ENCODE measurements at places on chromosomes 3 and 15.

DNA sequence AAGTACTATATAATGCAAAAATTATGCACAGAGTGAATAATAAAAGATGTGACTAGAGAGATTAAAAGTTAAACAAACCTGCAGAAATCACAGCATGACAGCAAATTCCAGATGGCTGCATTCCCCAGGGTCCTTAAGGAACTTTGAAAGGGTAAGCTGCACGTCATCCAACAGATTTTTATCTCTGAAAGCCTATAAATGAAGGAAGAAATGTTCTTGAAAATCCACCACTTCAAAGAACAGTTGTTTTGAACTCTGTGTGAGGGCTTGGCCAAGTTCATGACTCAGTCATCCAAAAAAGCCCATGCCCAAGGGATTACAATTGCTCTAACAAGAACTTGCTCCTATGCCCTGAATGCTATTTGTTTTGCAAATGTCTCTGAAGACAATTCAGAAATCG, 603.6 kb downstream of the PLOD2 start:
- no peak for DNase-seq

GRCh38 chr3:8183627-8184026, 318.0 kb upstream of the LMCD1 start:
- DNase-seq = no peak

DNA sequence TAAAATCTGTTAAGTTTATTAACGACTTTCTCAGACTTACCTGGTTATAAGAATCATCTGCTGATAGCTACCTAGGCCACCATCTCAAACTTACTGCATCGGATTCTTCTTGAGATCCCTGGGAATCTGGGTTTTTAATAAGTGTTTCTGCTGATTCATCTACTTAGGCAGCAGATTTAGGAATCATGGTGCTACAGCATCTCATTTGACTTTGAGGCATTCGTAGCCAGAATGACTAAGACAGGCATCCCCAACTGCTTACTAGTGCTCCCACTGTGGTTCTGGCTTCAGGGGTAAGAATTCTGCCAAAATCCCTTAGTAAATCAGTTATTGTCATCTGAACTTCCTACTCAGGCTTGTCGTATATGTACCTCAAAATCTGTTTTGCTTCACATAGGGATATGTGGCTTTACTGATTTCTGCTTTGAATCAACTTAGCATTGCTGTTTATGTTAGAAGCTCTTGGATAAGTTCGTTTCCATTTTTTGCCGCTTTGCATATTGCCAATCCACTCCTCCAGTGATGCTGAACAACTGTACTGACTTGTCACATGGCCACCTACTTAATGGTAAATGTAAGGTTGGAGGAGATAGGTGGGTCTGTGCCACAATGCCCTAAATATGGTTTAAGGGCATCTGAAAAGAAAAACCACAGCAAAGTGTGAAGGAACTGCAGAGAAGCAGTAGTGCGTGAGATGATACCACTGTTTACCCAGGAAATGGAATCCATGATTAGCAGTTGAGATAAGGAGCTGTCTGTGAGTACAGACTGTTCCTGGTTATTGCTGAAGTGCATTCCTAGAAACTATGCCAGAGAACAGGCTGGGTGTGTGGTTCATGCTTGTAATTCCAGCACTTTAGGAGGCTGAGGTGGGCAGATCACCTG, 60.3 kb downstream of the MAP6D1 start:
- no peak for DNase-seq

- no peak for DNase-seq
Observed at GRCh38 chr3:149443545-149443912, 31.0 kb upstream of the TM4SF4 start.

- no peak for DNase-seq
Observed at GRCh38 chr15:100216182-100216581, 125.6 kb downstream of the ADAMTS17 start.

DNA sequence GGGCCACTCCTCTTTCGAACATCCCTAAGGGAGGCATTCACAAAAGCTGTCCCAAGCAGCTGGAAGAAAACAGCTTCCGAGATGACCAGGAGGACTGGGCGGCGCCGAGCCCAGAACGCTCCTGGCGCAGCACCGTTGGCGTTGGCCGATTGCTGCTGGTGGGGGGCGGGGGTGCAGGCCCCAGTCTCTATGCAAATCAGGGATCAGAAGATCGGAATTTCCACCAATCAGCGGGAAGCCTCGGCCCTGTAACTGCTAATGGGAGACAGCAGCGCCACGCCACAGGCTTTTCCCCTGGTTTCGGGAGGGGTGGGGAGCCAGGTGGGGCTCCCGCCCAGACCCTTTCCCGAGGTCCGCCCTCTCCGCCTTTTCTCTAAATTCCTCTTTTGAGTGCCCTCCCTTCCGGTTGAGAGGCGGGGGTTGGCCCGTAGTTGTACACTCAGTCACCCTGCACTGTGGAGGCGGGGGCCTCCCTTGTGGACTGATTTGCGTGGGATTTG, 27.0 kb downstream of the HMCES start:
- peak; percentile 14 for DNase-seq

- no peak for DNase-seq
Observed at GRCh38 chr3:50364573-50365079, 5.3 kb upstream of the TMEM115 start.

- peak; percentile 35 for DNase-seq
Observed at GRCh38 chr3:43024181-43024885, 45.2 kb downstream of the GASK1A start.

DNA sequence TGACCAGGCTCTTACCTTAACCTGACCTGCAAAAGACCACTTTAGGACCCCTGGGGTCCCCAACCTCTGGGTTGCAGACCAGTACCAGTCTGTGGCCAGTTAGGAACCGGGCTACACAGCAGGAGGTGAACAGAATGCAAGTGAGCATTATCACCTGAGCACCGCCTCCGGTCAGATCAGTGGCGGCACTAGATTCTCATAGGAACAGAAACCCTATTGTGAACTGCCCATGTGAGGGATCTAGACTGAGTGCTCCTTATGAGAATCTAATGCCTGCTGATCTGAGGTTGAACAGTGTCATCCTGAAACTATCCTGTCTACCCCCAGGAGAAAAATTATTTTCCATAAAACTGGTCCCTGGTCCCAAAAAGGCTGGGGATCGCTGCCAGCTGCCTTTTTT, 20.3 kb downstream of the CHP1 start:
- no peak for DNase-seq

DNA sequence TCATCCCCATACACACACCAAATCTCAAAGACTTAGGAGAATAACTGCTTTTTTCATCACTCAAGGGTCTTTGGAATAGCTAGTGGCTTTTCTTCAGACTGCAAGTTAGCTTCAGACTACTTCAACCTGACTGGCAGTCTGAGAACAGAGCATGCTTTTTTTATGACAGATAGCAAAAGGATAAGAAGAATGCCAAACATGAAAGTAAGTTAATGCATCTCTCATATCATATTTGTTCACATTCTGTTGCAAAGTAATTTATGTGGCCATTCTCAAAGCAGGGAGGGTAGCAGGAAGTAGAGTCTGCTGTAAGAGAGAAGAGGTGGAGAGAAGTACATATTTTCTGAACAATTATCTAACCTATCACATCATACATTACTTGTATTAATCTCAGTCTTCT, 544.4 kb downstream of the ZPLD1 start:
- no peak for DNase-seq

DNA sequence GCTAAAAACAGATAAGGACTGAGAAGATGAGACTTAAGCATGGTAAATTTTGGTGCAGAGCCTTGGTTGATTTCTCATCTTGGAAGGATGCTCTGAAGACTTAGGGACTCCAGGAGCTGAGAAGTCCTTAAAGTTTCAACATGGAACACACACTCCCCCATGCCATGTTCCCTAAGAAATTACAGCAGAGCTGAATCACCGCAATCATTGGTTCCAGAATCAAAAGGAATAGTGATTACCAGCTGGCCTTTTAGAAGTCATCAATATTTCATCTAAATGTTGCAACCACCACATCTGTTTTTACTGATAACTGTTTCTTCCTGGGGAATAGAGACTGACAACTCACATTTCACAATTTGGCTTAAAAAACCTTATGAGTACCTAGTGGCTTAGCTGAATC, 229.3 kb downstream of the MINAR1 start:
- DNase-seq = no peak

GRCh38 chr15:39808909-39809308, 26.3 kb upstream of the FSIP1 start:
- no peak for DNase-seq
